GM12864 (cell line): ENCODE measurements at places on chromosomes 12 and 14.

- no peak for DNase-seq
Measured at GRCh38 chr14:101790232-101790631, 28.7 kb downstream of the PPP2R5C start.

GRCh38 chr12:14927267-14927666 lies 11.1 kb downstream of the ERP27 start:
- no peak for DNase-seq

- DNase-seq = no peak
Measured at GRCh38 chr12:46794593-46795190, 31.1 kb downstream of the SLC38A4 start.

GRCh38 chr14:104239861-104240301 lies 101.5 kb downstream of the KIF26A start:
- no peak for DNase-seq

- no peak for DNase-seq
Measured at GRCh38 chr12:52828156-52828555, 6.0 kb downstream of the KRT79 start.

DNA sequence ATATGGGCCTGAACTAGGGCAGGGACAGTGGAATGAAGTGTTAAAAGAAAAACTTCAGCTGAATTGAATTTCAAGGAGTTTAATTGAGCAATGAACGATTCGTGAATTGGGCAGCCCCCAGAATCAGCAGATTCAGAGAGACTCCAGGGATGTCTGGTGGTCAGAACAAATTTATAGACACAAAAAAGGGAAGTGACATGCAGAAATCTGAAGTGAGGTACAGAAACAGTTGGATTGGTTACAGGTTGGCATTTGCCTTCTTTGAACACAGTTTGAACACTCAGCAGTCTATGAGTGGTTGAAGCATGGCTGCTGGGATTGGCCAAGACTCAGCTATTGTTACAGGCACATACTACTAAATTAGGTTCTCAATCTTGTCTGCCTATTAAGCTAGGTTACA lies 9.7 kb upstream of the TBPL2 start:
- DNase-seq = no peak

- no peak for DNase-seq
Measured at GRCh38 chr14:104999361-104999760, 13.8 kb downstream of the CLBA1 start.

GRCh38 chr12:92292016-92292415 lies 146.4 kb upstream of the BTG1 start:
- DNase-seq = no peak

DNA sequence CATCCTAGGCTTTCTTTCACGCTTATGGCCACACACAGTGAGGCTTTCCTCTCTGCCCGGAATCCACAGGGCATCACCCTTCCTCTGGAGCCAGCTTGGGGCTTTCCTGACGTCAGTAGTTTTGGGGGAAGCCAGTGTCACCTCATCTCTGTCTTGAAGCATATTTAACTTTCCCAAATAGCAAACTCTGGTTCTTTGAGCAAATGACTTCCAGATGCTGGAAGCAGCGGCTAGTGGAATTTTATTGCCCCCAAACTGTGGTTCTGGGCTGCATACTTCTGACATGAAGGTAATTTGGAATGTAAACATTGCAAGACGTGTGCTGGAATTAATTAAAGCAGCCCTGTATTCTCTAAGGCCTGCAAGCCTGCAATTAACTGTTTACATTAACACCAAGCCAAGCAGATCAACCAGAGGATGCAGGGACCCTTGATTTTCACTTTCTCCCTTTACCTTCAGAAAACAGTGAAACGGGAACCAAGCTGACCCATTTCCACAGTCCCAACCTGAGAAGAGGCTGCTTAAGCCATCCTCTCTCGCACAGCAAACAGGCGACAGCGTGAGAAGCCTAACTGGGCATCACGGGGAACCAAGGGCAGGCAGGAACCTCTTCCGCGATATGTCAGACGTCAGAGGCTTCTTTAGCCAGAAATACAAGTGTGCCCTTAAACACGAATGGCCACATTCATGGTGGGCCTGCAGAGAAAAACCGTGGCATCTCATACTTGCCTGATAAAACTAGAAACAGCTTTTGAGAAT lies 258.4 kb downstream of the CACNA1C start:
- DNase-seq = no peak

GRCh38 chr12:19263672-19264071 lies 134.1 kb downstream of the PLEKHA5 start:
- no peak for DNase-seq

- no peak for DNase-seq
Measured at GRCh38 chr14:97584528-97584927, 787.3 kb downstream of the VRK1 start.

DNA sequence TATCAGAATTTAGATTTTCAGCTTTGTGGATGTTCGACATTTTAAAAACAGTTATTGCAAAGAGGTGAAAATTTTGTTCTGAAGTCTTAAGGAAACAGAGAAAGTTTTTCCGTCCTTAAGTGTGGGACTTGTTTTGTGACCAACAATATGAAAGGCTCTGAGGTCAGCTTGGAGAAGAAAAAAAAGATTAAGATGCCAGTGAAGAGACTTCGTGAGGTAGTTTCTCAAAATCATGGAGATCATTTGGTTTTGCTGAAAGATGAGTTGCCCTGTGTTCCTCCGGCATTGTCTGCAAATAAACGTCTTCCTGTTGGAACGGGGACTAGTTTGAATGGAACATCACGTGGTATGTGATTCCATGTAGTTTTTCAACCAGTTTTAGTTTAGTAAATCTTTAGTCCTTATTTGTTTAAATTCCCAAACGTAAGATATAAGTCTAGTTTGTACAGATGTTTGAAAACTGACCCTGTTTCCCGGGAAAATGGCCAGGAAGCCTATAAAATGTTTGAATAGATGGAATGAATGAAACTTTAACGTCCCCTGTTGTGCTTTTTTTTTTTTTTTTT lies 682 bp downstream of the KIAA0586 start:
- peak; percentile 7 for DNase-seq

- no peak for DNase-seq
Measured at GRCh38 chr12:19411234-19412204, 27.8 kb upstream of the AEBP2 start.

DNA sequence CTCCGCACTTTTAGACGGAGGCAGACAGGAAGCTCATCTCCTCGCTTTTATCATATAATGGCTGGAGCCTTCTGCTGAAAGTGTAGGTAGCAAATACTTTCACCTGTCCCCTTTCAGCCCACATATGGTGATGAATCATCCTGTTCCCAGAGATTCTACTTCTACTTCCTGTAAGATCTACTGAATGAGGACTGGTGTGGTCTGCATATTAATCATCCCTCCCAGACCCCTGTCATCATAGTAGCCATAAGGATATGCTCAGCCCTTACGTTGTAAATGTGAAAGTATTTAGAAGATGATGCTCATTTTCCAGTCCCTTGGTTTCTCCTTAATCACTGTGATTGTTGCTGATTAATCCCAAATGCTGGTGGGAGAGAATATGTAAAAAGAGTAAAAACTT lies 268.2 kb upstream of the GRIP1 start:
- DNase-seq = no peak

DNA sequence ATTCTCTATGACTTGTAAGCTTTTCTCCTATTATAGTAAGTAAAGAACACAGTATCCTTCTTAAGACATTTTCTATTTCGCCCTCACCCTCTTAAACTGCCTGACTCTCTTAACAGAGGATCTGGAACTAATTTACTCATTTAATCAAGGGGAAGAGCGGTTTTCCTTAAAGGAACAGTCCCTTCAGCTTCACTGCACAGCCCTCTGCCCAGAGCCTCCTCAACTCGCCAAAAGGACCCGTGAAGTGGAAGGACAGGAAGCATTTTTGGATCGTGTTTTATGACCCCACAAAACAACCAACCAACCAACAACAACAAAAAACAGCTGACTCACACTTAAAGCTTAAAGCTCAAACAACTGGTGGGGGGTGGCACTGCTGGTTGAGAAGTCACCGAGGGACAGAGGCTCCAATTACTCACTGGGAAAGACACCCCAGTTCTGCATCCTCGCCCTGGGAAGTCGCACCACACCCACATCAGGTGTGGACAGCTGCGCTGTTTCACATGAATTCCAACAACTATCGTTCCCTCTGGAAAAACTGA lies 35.7 kb downstream of the NID2 start:
- no peak for DNase-seq

DNA sequence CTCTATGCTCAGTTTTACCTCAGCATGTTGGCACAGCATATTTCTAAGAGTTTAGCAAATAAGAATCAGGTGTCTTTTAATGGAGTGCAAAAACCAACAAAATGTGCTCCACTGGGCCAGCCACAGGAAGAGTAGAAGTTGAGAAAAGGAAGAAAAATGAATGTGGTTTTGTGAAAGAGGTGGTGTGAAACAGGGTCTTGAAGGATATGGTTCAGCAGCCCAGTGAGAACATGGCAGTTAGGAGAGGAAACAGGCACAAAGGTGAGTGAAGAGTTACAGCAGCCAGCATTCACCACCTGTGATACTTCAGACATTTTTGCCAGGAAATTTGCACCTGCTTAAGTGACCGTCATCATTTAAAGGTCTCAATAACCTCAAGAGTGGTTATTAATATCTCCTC lies 2.4 kb downstream of the STAB2 start:
- peak; percentile 24 for DNase-seq

DNA sequence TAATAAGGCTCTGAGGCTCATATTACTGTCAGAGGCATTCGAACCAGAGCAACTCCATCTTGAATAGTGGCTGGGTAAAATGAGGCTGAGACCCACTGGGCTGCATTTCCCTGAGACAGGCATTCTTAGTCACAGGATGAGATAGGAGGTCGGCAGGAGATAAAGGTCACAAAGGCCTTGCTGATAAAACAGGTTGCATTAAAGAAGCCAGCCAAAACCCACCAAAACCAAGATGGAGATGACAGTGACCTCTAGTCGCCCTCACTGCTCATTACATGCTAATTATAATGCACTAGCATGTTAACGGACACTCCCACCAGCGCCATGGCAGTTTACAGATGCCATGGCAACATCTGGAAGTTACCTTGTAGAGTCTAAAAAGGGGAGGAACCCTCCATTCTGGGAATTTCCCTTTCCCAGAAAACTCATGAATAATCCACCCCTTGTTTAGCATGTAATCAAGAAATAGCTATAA lies 18.1 kb upstream of the PRICKLE1 start:
- DNase-seq = no peak

DNA sequence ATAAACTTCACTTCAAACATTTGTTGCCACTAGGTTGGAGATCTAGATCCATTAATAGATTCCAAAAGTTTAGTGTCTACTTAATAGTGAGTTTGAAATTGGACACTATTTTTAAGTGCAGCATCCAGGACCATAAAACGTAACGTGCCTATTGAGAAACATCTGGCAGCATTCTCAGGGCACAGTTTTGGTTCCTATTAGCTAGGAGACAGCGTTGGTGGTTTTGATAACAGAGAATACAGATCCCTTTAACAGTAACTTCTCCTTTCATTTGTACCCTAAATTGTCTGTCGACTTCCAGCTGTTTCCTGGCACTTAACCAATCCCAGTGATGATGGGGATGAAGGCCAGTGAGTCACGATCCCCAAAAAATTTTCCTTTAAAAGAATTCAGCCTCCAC lies 25.8 kb downstream of the KCNK10 start:
- no peak for DNase-seq

DNA sequence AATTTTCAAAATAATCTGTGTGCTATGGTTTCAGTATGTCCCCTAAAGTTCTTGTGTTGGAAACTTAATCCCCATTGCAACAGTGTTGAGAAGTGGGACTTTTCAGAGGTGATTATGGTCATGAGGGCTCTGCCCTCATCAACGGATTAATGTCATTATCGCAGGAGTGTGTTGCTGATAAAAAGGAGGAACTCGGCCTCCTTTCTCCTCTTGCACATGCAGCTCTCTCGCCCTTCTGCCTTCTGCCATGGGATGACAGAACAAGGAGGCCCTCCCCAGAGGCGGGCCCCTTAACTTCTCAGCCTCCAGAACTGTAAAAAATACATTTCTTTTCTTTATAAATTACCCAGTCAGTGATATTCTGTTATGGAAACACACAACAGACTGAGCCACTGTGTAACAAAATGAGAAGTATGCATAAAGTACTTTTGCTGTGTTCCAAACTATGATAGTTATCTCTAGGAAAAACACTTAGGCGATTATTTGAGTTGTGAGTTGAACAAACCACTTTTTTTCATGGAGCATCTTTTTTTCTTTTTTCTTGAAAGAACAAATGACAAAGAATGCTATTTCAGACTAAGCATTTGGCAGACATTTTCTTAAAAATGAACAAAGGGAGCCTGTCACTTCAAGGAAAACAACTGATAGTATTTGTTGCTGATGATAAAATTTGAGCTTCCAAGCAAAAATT lies 134.8 kb upstream of the FUT8 start:
- no peak for DNase-seq

DNA sequence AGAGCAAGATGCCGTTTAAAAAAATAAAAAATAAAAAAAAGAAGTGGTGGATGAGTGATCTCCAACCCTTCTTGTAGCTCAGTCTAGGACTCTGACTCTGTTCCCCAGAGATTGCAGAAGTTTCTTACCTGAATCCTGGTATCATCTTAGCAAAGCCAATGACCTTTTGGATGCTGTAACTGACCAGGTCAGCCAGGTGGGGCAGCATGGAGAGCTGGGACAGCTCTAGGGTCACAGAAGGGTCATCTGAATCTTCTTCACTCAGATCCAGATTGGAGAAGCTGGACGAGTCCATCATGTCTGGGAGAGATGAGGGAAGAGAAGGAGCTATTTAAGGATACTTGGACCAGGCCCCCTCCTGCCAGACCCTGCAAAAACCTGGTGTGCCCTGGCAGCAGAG lies 35.8 kb upstream of the HDAC7 start:
- DNase-seq = no peak

DNA sequence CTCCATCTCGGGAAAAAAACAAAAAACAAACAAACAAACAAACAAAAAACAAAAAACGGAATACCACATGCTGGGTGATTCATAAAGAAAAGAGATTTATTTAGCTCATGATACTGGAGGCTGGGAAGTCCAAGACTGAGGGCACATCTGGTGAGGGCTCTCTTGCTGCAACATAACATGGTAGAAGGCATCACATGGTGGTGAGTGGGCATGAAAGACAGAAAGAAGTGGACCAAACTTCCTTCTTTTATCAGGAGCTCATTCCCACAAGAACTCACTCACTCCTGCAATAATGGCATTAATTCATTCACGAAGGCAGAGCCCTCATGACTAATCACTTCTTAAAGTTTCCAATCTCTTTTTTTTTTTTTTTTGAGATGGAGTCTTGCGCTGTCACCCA lies 8.0 kb upstream of the LGMN start:
- no peak for DNase-seq

- DNase-seq = peak; percentile 67
Measured at GRCh38 chr12:104108755-104109445, 29.1 kb downstream of the NFYB start.

DNA sequence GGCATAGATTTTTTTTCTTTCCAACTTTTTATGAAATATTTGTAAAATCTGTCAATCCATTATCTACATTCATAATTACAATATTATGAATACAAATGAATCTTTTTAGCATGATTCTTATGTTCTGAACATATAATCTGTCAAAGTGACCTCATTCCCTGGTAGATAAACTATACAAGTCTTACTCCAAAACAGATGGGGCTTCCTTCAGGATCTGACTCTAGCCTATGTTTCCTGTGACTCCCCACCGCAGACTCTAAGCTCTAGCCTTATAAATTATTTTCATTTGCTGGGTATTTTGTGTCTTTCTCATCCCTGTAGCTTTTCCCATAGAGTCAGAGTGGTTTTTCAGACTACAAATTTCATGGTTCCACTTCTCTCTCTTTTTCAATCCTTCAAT lies 202.1 kb upstream of the KITLG start:
- DNase-seq = no peak
